ENCODE measurements at places on chromosomes 6 and 20. TPM values are rescaled to one million over a fixed set of nuclear protein-coding genes. Genes with fewer than 3 reads are reported as not detected.

Gene HINT3
- 21.4 TPM for total RNA-seq

- DNase-seq = no peak
Measured at GRCh38 chr20:37375227-37375626, 29.3 kb downstream of the SRC start.

DNA sequence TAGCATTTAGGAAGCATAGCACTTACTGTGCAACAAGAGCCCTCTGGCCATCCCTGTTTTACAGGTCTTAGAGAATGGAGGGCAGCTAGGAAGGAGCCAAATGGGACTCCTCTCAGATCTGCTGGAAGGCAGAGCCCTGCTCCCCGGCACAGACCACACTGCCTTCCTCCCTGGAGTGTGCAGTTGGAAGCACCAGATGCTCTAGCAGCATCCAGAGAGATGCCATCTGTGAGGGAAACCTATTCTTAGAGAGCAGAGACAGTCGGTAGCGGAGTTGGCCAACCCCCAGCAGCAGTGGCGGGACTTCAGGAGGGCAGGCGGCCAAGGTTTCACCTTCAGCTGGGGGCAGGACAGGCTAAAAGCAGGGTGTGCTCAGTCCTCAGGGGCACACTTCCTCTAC lies 16.7 kb upstream of the E2F1 start:
- no peak for DNase-seq

Gene BPIFA1
- not detected for total RNA-seq

GRCh38 chr6:5994999-5995657 lies 11.6 kb downstream of the NRN1 start:
- no peak for DNase-seq

Gene RSPH3
- total RNA-seq = 20.2 TPM

Gene LST1
- total RNA-seq = 31.5 TPM

Gene PAX1
- not detected for total RNA-seq

DNA sequence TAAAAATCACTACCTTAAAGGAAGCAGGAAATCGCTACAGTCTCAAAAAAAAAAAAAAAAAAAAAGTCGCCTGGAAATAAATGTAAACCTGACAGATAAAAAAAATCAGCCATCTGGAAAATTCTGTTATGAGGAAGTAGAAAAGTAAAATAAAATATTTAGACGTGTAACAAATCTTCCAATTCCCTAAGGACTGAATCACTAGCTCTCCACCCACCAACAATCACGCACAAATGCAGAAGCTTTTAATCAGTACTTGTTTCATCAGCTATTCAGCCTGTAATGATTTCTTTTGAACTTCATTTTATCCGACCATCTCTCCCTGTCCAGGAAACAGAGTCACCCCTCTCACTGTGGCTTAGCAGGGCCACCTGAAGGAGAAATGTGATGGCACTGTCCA lies 59.0 kb downstream of the SLC23A2 start:
- DNase-seq = no peak

GRCh38 chr6:133201231-133201630 lies 39.9 kb upstream of the EYA4 start:
- no peak for DNase-seq
